T-helper 2 cell (primary cell): ENCODE measurements at places on chromosomes 5 and 9.

GRCh38 chr5:35954175-35954574 is 15.8 kb upstream of the CAPSL start:
- DNase-seq, result no peak

DNA sequence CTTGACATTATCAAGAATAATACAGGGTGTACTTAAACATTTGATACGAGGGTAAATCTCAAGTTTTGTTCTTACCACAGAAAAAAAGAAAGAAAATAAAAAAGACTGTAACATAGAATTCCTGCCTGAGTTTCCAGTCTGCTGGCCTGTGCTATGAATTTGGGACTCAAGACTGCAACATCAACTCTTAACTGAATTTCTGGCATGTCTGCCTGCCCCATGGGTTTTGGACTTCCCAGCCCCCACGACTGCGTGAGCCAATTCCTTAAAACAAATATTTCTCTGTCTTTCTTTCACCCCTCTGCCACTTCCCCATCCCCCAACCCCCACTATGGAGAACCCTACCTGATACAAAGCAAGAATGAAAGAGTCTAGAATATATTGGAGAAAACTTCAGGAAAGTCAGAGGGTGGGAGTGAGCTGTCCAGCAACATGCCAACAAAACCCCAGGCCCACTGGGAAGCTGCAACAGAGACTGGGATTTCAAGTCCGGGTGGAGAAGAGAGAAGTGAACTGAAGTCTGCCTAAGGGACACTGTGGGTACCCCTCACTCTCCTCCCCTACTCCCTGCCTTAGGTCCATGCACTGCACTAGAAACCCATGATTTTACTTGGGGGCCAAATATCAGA is 43.0 kb downstream of the MARCHF3 start:
- DNase-seq, result no peak

DNA sequence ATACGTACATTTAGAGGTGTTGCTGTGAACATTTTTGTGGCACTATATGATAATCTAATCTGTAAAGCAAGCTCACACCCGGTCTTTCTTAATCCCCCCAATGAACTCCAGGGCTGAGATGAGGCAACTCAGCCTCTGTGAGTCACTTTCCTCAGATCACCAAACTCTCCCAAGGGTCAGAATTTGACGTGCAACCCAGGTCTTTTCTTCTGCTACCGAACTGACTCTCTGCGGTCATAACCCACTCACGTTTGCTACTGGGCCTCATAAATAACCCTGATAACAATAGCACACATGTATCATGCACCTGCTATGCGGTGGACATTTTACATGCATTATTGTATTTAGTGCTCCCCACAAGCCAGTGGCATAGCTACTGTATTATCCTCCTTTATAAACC is 153.1 kb downstream of the DROSHA start:
- DNase-seq, result no peak

- DNase-seq, result no peak
Measured at GRCh38 chr9:32550150-32550561, 2.0 kb upstream of the SMIM27 start.

GRCh38 chr5:111641533-111642233 is 115.3 kb downstream of the NREP start:
- no peak for DNase-seq

DNA sequence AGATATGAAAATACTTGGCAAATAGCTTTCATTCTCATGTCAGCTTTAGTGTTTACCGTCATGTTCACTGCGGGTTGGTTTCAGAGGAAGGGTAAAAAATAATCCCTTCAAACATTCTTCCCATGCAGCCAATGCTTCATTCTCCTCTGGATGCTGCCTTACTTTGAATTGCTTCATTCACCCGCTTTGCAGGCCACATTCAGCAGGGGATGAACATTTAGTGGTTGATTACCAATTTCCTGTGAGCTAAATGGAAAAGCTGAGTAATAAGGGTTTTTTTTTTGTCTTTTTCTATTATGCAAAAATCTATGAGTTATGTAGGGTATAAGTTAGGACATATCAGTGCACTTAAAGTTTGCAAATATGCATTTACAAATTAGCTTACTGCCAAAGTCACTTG is 96.3 kb upstream of the MEF2C start:
- no peak for DNase-seq

DNA sequence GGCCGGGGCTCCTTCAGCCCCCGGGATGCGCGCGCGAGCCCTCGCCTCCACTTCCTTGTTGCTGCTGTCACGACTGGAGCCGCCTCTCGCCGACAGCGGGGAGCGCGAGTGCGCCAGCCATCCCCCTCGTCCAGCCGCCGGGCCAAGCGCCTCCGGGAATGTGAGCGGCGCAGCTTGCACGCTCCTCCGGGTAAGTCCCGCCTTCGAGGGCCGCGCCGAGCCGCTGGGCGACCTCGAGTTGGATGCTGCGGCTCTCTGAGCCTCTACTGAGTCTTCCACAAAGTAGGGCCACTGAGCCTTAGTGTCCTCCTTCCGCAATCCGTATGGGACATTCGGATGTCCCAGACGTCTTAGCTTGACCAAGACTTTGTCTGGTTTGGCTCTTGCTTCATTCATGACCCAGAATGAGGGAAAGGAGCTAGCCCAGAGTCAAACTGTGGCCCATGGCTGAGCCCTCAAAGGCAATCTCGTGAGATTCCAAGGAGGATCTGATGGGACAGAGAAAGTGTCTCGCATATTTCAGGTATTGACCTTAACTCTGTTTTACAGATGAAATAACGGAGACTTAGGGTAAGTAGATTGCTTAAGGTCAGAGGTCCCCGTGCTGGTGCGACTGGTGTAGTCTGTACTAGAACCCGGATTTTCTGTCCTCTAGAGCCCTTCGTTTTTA is 586 bp downstream of the HMGXB3 start:
- DNase-seq, result peak; percentile 2

DNA sequence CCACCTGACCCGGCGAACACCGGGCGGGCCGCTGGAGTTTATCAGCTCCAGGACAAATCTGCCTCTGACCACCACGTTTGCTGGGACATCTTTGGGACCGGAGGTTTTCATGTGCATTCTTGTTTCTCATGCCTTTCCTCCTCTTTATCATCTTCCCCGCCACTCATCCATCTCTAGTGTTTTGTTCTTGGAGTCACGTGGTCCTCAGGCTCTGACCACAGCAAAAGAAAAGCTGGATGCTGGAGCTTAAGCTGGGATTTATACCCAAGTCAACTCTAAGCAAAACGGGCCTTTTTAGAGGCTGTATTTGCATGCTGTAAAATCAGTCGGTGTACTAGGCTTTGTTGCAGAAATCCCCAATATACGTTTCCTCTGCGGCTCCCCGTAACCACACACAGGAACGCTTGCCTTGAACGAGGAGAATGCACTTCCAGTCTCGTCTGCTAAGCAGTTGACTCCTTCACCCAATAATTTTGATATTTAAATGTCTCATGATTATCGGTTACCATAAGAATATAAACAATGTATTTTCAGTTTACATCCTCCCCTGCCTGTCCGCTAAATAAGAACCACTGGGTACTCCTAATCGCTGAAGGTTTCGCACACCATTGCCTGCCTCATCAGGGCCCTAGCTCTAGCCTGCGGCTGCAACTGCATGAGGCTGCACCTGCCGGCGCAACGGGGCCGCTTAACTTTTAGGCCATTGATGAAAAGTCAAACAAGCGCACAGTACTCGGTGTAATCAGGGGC is 560 bp upstream of the NDUFS6 start:
- no peak for DNase-seq

DNA sequence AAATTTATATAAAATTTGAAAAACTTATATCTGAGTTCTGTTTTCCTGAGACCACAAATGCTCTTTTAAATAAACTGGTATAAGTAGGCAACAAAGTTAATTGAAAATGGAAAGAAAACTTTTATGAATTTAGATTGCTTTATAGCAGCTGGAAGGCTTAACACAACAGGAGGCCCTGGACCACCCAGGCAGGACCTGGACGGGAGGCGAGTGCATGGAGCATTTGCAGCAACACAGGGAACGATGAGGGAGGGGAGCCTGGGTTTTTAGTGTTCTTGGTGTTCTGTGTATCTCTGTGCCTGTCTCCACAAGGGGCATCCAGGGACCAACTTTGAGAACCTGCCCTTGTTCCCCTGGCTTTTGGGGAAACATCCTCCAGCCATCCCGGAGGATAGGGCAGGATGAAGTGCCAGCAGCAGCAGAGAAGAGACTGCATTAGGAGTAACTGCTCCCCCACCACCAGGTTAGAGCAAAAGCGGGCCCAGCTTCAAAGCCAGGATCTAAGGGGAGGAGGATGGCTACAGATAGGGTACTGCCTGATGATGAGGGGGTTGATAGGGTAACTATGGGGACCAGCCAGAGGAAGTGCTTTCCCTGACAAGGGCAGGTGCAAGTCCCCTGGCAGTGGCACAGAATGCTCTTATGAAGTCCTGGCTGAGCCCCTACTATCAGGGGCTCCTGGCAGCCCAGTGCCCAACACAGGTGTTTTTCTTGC is 6.7 kb upstream of the SPATA31E1 start:
- DNase-seq, result no peak

DNA sequence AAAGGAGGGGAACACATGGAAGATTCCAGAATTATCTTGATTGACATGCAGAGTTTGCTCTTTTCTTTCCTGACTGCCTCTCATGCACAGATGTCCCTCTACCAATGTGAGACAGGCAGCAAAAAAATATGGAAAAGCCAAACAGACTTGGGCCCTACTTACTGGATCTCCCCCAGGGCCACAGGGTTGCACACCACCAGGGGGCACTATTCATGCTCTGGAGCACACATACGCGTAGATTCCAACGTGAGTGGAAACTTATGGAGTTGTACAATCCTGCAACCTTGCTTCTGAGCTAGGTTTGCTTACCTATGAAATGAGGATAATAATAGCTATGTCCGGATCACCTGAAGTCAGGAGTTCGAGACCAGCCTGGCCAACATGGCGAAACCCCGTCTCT is 319.5 kb downstream of the ARHGEF28 start:
- DNase-seq, result no peak

GRCh38 chr9:109020113-109020512 is 6.8 kb upstream of the CTNNAL1 start:
- DNase-seq, result no peak

- no peak for DNase-seq
Measured at GRCh38 chr9:122220673-122221182, 8.0 kb downstream of the LHX6 start.

DNA sequence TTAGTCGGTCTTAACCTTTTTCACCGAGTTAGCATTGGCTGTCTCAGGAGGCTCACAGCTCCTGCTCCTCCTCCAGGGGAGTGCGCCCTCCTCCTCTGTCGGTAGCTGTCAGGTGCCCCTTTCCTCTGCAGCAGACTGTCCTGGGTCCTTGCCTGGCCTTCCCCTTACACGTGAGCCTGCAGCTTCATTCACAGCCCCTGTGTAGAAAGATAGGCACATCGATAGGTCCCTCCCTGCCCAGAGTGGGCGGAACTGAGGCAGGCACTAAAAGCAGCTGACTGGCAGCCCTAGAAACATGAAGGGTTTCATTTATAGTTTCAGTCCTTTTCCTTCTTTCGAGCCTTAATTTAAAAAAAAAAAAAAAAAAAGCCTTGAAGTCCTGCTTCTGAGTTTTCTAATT is 17.2 kb downstream of the TENT4A start:
- peak; percentile 55 for DNase-seq

GRCh38 chr9:94553029-94553938 is 1.6 kb upstream of the PCAT7 start:
- no peak for DNase-seq

- no peak for DNase-seq
Measured at GRCh38 chr9:30299126-30299780, 2085.2 kb upstream of the ACO1 start.

GRCh38 chr5:8934455-8934854 is 611.4 kb downstream of the SEMA5A start:
- no peak for DNase-seq

DNA sequence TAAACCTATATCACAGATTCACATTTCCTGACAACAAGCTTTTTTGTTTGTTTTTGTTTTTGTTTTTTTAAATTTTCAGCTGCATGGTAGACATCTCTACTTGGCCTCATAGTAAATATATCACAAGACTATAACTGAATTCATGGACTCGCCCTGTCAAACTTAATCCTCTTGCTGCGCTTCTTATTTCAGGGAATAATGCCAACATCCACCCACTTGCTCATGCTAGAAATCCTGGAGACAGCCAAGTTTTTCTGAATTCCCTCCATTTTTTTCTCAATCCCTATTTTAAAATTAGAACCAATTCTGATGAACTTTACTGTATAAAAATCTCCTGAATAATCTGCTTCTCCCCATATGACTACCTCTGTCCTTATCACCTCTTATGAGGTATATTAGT is 283.6 kb upstream of the RPS23 start:
- DNase-seq, result no peak

DNA sequence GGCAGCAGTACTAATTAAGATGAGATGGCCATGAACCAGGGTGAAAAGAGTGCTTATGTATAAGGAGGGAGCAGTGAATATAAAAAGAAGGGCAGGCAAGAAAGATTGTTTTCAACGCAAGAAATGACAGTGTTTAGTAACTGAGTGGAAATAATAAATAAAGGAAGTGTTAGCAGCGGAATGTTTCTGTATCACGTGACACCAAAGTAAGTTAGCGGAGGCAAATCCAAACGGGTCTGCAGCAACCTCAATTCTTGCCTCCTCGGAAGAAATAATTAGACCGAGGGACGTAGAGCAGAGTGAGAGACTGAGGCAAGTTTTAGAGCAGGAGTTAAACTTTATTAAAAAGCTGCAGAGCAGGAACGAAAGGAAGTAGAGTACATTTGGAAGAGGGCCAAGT is 15.4 kb upstream of the GAS1 start:
- DNase-seq, result no peak

GRCh38 chr9:15221746-15222145 is 85.3 kb downstream of the TTC39B start:
- no peak for DNase-seq

DNA sequence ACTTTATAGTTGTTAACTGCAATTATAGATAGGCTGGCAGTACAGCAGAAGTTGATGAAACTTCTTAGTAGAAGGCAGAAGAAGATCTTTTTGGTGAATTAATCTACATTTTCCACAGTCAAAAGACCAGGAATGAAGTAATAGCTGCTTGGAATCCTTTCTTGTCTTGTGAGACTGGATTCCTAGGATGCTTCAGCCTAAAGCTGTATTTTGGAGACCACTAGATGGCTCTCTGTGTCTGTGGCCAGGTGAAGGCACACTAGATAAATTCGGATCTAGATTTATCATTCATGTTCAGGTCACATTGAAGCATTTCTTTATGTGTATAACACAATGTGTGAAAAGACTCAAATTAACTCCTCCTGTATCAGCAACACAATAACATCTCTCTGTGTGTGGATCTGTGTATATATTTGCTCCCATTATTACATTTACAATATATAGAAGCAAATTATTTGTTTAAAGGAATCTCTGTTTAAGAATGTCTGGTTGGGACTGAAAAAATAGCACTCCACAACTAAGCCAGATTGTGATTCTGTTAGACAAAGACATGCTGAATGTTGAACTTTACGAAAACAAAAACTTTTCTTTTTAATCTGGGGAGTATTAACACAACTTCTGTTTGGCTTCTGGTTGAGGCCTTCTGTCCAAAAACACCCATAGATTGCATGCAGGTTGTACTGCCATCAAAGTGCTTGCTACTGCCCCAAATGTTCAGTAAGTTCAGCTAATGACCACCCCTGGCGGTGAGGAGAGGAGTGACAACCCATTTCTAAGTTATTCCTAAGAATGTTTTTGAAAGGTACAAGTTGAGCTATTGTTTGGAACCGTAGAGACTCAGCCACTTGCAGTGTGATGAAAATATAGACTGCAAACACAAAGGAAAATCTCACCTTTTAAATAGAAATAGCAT is 10.6 kb downstream of the GRIN3A start:
- no peak for DNase-seq
